ENCODE measurements at places on chromosomes 7 and 10.

GRCh38 chr7:50693455-50694130 lies 89.1 kb downstream of the GRB10 start:
- no peak for DNase-seq

GRCh38 chr7:129083525-129083924 lies 28.6 kb upstream of the TNPO3 start:
- no peak for DNase-seq

DNA sequence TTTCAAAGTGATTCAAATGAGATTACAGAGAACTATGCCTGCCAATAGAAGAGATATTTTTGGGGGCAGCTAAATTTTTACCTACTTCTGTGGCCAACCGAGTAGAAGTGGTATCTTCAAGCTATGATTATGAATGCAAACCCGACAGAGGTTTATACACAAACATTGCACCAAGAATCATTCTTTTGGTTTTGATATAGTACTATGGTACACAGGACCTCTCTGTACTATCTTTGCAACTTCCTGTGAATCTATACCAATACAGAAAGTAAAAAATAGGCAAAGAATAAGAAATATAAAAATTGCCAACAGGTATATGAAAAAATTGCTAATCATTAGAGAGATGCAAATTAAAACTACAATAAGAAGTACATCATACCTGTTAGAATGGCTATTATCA lies 103.2 kb upstream of the VIPR2 start:
- DNase-seq = no peak

DNA sequence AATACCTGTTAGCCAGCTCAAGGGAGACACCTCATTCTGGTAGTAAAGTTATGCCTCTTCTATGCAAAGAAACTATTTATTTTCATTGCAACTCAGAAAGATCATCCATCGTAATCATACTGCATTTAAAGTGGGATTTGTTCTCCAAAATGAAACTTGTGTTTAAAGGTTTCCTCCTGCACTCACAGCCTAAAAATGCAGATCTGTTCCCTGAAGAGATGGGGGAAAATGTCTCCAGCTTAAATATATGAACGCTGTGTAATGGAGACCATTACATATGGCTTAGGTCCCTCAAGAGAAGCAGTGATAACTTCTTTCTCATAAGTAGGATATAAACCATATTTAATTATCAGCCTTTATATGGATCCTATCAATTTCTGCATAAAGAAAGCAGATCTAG lies 665.1 kb downstream of the KCNMA1 start:
- DNase-seq = no peak
